ENCODE measurements at places on chromosomes 7 and 10. TPM values are rescaled to one million over a fixed set of nuclear protein-coding genes. Genes with fewer than 3 reads are reported as not detected.

Gene CARD11
- total RNA-seq: 43.1 TPM

DNA sequence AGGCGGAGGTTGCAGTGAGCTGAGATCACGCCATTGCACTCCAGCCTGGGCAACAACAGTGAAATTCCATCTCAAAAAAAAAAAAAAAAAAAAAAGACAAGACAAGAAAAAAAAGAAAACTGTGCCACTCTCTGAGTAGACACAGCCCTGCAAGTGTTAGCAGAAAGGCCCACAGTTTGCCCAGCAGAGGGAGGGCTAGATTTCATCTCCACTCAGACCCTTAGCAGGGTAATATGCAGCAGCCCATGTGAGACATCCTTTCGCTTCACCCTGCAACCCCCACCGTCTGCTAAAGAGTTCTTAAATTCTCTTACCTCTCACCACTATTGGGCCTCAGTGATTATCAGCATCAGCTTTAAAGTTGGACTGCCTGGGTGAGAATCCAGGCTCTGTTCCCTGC, 38.2 kb downstream of the CTNNA3 start:
- H3K27ac ChIP-seq: no peak overlapping the region
- no peaks in the 10 kb centered on the region for H3K36me3 ChIP-seq
- H3K4me1 ChIP-seq: no peaks in the 10 kb centered on the region
- no peaks in the 10 kb centered on the region for H3K27me3 ChIP-seq

GRCh38 chr10:31350891-31351290, 31.9 kb downstream of the ZEB1 start:
- H3K27me3 ChIP-seq: no peaks in the 10 kb centered on the region
- DNase-seq: no peak
- H3K27ac ChIP-seq: no peak overlapping the region

DNA sequence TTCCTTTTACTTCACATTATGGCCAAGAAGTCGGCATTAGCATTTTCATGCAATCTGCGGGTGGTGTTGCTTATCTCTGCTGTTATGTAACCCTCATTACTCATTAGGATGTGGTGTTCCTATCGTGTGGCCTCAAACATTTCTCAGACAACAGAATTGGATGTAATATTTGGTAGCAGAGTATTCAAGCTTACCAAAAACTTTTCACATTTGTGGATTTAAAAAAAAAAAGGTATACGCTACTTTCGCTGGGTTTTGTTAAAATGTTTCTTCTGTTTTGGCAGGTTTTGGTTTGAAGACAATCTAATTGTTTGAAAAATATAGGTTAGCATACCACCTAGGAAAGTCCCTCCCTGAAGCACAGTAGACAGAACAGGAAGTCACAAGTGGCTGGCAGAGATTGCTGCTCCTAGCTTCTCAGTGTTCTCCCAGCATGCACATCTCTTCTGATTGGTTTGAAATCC, 128.8 kb downstream of the GATA3 start:
- no peak overlapping the region for H3K4me3 ChIP-seq
- peaks cover 8% of the 10 kb centered on the region for H3K27me3 ChIP-seq
- peaks cover 6% of the 10 kb centered on the region for H3K4me1 ChIP-seq
- H3K36me3 ChIP-seq: no peaks in the 10 kb centered on the region

- no peaks in the 10 kb centered on the region for H3K27me3 ChIP-seq
- H3K36me3 ChIP-seq: no peaks in the 10 kb centered on the region
- no peak overlapping the region for H3K27ac ChIP-seq
Observed at GRCh38 chr7:5266191-5267028, 16.3 kb upstream of the SLC29A4 start.

DNA sequence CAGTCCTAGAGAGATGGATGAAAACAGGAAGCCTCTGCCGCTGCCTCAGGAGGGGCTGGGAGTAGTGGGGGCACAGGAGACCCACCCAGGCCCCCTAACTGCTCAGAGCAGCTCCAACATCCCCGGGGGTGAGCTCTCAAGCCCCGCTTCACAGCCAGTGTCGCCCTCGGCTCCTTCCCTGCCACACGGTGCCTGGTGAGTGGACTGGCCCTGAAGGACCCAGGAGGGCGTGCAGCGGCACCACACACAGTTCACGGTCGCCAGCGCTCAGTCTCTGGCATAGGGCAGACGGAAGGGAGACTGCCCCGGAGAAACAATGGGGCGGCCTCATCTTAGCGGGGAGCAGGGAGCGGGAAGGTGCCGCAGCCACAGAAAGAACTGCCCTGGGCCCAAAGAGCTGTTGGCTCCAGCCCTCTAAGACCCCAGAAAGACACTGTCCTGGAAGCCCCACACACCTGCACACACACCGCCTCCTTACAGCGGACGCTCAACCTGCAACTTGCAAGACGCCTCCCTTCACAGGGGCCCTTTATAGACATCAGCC, 1.2 kb downstream of the CLDN15 start:
- peaks cover 5% of the 10 kb centered on the region for H3K4me1 ChIP-seq
- H3K27me3 ChIP-seq: no peaks in the 10 kb centered on the region
- H3K4me3 ChIP-seq: no peak overlapping the region
- no peak overlapping the region for H3K27ac ChIP-seq

Gene MSMB
- 5.6 TPM for total RNA-seq

Gene SPDYE6
- not detected for total RNA-seq
